NCI-H774 (cell line): ENCODE measurements at places on chromosomes 16 and 17.

- DNase-seq: no peak
Measured at GRCh38 chr16:84839054-84839453, 19.3 kb downstream of the CRISPLD2 start.

- no peak for DNase-seq
Measured at GRCh38 chr16:1972490-1972877, 631 bp downstream of the TBL3 start.

DNA sequence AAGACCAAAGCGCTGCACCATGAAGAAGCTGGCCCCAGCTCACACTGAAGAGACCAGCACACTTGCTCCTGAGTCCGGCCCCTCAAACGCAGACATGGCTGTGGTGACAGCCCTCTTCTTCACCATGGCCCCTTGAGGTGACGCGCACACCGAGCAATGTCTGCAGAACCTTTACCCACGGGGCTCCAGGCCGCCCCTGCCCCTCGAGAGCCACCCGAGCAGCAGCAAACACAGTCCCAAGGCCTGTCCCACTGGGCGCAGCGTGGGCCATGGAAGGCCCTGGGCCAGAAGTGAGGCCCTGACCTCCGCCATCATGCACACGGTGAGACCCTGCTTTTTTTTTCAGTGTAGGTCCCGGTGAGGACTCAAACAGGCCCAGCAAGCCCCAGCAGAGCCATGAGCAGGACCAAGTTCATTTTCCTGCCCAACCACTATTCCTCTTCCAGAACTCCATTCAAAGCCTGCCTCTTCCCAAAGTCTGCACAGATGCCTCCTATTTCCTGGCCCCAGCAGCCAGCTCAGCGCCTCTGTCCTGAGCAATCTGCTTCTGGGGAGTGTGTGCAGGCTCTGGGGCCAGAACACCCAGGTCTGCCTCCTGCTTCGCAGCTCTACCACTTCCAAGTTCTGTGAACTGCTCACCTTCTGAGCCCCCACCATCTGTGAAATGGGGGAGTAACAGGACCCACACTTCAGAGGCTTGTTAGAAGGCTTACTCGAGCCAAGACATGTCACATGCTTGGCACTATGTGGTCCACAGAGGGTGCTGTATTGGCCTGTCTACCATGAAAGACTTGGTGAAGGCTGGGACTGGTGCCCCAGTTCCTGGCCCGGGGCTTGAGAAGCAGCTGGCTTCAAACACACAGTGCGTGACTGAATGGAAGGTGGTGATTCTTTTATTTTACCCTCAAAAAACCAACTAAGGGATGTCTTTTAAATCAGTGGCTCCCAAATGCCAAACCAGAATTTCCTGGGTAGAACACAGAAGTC is 35.7 kb upstream of the GSG1L start:
- no peak for DNase-seq

GRCh38 chr17:37130984-37131446 is 182.3 kb downstream of the AATF start:
- no peak for DNase-seq

DNA sequence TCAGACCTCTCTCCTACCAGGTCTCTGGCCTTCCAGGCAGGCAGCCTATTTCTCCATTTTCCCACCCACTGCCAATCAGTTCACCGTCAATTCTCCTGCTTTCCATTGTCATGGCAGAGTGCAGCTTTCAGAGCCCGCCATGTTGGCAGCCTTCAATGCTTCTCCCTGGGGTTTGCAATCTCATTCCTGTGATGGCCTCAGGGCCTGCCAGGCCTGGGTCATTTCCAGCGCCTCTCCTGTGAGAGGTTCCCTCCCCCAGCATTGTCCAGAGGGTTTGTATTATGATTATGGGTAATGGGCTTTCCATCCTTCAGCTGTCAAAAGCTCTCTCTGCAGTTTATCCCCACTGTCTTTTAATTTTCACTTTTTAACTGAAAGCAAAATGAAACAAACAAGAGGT is 716.6 kb upstream of the CDH8 start:
- no peak for DNase-seq

DNA sequence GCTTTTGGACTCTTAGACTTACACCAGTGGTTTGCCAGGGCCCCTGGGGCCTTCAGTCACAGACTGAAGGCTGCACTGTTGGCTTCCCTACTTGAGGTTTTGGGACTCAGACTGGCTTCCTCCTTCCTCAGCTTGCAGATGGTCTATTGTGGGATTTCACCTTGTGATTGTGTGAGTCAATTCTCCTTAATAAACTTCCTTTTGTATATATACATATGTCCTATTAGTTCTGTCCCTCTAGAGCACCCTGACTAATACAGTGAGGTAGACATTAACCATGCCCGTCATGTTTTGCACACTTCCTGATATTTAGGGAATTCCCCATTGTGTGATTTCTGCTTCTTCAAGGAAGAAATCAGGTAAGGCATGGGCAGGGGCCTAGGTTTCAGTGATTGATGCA is 147.8 kb upstream of the CA10 start:
- DNase-seq: no peak
